ENCODE measurements at places on chromosomes 12 and 14.

DNA sequence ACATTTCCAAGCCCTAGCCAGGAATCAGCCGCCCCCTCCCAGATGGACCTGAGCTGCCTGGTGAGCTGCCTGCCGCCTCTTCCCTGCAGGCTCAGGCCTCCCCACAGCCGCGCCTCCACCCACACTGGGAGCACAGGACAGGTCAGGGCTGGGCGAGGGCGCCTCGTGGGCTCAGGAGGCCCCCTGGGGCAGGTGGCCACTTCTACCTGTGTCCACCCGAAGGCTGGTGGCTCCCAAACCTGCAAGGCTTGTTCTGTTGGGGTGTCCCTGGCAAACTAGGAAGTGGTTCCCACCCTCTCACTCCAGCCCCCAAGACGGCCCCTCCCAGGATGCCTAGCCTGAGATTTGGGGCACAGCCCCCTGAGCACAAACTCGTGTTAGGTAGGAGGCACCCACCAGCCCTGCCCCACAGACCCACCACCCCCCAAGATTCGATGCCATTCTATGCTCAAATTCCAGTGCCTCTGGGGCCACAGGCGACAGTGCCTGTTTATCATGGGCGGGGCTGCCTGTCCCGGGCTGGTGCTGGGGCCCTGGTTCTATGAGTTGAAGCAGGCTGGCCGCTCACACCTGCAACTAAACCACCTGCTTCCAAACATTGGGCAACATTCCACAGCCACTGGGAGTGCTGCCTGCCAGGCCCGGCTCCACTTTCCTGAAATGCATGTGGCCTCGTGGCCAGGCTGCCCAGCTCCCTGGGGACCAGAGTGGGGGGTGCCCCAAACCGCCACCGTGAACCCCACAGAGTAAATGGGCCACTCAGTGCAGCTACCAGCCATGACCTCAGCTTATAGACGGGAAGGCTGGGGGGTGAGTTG, 6.8 kb downstream of the MMP17 start:
- DNase-seq, result no peak

DNA sequence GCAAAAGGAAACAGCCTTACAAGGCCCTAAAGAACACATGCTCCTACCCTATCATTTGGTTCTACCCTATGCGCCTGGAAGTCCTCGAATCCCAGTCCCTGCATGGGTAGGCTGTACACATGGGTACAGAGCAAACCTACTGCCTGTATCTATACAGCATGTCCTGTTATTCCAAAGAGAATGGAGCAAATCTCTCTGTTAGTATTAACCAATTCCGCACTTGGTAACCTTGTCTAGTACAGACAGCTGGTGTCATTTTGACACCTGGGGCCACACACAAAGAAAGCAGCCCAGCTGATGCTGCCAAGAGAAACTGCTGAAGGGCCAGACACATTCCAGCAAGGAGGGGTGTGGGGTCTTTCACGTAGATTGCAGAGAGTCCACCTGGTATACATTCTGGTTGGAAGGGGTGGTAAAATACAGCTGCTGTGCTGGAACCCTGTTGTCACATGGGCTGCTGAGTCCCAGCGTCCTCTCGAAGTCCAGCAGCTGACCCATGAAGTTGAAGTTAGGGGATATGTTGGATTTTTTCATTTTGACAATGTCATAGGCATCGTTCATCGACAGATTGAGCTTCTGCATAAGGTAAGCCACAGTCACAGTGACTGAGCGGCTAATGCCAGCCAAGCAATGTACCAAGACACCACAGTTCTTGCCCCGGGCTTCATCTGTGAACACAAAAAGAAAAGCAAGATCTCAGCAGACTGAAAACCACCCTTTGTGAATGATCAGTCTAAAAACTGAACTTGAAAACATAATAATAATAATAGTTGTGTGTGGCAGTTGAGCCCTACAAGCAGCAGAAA, 3.2 kb downstream of the DUSP6 start:
- no peak for DNase-seq

GRCh38 chr14:95515596-95516552, 576 bp downstream of the SYNE3 start:
- DNase-seq, result peak; percentile 69

DNA sequence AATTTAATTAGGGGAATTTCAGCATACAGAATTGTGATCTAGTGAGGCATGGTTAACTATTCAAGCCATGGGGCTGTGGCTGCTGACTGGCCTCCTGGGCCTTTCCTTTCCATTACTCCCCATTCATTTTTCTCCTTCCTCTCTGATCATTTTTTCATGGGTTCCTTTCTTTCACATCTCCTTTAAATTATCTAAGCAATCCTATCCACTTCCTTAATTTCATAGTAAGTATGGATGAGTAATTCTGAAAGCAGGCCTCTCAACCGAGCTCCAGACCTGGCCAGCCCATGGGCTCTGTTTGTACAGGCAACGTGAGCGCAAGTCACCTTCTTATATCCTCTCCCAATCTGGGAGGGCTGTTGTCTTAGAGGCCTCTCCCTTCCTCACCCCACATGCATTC, 13.4 kb downstream of the CKAP4 start:
- no peak for DNase-seq

- no peak for DNase-seq
Measured at GRCh38 chr12:40208707-40209446, 15.9 kb upstream of the LRRK2 start.

- DNase-seq, result no peak
Measured at GRCh38 chr14:104658325-104658712, 31.1 kb upstream of the INF2 start.

GRCh38 chr12:109169686-109170085, 53.3 kb downstream of the ACACB start:
- DNase-seq, result no peak

GRCh38 chr14:65025818-65026217, 39.1 kb downstream of the FNTB start:
- no peak for DNase-seq

- DNase-seq, result no peak
Measured at GRCh38 chr12:73076760-73077159, 804.6 kb downstream of the TRHDE start.

GRCh38 chr12:72071030-72071429, 132.4 kb downstream of the TPH2 start:
- DNase-seq, result no peak

- DNase-seq, result no peak
Measured at GRCh38 chr14:50839691-50840090, 8.7 kb upstream of the NIN start.

DNA sequence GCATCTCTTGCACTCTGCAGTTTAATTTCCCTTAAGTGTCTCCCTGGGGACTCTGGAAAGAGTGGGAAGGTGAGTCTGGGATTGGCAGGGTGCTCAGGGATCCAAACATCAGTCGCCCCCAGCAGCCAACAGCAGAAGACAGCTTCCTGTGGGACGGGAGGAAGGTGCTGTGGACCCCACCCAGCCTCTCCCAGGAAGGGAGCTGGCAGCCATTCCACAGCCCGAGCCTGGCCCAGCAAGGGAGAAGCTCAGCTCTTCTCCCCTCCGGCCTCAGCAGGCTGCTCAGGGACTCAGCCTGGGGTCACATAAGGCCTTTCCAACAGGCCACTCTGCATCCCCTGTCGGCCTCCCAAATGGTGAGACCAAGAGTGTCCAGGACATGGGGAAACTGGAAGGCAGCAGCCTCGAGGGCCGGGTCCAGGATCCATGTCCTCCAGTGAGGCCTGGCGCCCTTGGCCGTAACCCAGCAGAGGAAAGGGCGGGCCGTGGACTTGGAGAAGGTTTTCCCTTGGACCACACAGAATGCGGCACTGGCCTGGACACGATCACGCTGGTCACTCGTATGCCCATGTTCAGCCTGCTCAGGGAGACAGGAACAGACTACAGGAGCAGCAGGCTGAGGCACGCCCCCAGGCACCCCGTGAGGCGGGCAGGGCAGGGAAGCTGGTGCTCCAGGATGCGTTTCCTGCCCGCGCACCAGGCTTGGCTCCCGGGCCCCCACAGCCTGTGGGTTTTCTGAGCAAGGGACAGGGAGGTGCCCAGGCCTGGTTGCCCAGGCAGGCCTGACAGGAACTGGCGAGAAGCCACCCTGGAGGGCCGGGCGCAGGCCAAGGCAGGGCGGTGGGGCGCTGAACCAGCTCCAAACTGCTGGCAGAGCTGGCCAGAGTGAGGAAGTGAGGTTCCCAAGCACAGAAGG, 3.5 kb downstream of the XRCC3 start:
- DNase-seq, result no peak

- DNase-seq, result no peak
Measured at GRCh38 chr12:120218680-120219606, 18.0 kb upstream of the RPLP0 start.

All from LoVo (cell line).